Smooth muscle cell of the coronary artery (primary cell): ENCODE measurements at places on chromosomes 2 and 18. TPM values are rescaled to one million over a fixed set of nuclear protein-coding genes. Genes with fewer than 3 reads are reported as not detected.

Gene SLC40A1
- total RNA-seq = 28.9 and 359 TPM in 2 replicates

Gene GCKR
- 0.12 and 3.5 TPM in 2 replicates for total RNA-seq

Gene SCYGR2
- not detected in 2 replicates for total RNA-seq

Gene CYP27C1
- 0.08 TPM in 1 of 2 replicates, not detected in the other for total RNA-seq

Gene EXOC6B
- total RNA-seq = 17.3 and 43.1 TPM in 2 replicates

Gene NT5DC4
- not detected in 2 replicates for total RNA-seq

Gene DNAH6
- total RNA-seq = under 0.01 TPM in 1 of 2 replicates, not detected in the other

Gene TGFBRAP1
- total RNA-seq = 9.4 and 14.6 TPM in 2 replicates
